ENCODE measurements at places on chromosomes 12 and 14. TPM values are rescaled to one million over a fixed set of nuclear protein-coding genes. Genes with fewer than 3 reads are reported as not detected.

DNA sequence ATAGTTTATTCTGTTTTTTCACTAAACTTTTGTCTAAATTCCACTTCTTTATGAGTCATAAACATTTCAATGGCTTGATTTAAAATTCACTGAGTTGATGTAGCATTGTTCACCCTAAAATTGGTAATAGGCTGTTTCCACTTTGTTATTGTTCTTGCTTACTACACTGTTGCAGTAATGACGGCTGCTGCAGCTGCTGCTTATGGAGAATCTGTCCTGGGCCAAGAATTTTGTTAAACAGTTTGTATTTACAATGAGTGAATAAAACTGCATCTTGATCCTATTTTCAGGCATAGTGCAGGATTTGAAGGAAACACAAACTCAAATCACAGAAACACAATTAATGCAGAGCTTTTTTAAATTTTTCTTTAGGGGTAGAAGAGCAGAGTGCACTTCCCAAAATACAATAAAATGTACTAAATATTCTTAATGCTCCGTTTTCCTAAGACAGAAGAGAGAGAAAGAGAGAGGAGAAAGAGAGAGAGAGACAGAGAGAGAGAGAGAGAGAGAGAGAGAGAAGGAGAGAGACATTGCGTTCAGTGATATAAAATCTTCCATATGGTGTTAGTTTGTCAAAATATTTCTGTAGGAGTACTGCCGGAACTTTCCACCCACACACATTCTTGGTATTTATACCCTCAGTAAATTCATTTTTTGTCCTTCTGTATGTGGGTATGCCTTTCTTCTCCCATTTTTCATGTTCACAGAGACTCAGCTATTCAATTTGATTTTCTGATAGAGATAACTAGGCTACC is 266.4 kb downstream of the LRFN5 start:
- no peak for ATAC-seq

DNA sequence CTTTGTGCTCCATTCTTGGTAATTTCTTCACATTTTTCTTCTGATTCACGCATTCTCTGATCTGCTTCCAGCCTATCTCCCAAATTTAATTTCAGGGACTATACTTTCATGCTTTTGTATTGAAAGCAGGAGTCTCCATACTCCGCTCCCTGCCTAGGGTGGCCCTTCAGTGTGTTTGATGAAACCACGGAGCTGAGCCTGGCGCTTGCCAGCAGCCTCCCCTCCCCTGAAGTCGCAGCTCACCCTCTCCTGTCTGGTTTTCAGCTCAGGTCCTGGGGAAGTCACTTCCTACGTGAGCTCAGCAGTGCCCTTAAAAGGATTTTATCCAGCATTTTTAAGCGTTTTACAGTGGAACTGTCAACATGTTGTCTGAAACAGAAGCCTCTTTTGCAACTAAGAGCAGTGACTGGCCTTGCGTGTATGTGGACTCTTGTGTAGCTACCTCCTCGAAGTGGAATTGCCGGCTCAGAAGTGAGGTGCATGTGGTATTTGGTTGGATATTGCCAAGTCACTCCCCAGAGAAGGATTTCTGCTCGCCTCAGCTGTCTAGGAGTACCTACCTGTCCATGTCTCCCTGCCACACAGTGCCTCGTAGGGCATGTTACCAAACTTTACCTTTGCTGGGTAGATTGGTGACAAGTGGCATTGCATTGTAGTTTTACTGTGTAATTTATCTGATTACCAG is 78.5 kb downstream of the TESC start:
- no peak for ATAC-seq

GRCh38 chr12:39627914-39628313 is 8.3 kb upstream of the ABCD2 start:
- ATAC-seq, result no peak

DNA sequence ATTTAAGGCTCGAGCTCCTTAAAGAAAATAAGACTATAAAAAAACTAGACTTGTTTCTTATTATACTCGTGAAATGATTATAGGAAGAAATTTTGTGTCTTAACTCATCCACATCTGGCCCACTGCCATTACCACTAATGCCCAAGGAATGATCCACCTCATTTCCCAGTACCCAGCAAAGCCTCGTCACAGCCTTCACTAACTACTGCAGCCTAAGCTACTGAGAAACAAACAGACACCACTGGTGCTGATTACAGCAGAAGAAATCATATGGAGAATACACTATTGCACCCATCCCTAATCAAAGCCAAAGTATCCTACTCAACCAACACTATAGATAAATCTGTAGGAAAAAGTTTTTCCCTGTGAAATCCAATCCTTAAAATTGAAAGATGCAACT is 205.3 kb upstream of the NAV3 start:
- no peak for ATAC-seq

GRCh38 chr12:111842556-111843396 is 748 bp downstream of the MAPKAPK5 start:
- peak; percentile 7 for ATAC-seq

DNA sequence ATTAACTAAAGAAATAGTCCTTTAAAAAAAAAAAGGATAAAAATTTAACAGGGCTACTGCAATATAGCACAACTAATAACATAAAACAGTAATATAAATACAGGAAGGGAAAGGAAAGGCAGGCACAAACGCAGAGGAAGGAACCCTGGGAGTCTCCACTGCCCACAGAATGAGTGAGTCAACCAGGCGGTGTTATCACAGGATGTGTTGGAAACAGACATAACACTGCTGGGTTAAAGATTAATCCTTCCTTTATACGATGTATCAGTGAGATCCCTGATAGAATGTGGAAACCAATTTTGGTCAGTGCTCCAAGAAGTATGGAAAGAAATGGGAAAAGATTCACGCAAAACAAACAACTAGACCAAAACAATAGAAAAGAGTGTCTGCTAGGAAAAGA is 47.9 kb downstream of the FGD6 start:
- ATAC-seq, result no peak

GRCh38 chr12:92769124-92769901 is 66.5 kb downstream of the PLEKHG7 start:
- peak; percentile 50 for ATAC-seq

GRCh38 chr12:46164186-46164761 is 104.6 kb downstream of the SLC38A1 start:
- no peak for ATAC-seq

DNA sequence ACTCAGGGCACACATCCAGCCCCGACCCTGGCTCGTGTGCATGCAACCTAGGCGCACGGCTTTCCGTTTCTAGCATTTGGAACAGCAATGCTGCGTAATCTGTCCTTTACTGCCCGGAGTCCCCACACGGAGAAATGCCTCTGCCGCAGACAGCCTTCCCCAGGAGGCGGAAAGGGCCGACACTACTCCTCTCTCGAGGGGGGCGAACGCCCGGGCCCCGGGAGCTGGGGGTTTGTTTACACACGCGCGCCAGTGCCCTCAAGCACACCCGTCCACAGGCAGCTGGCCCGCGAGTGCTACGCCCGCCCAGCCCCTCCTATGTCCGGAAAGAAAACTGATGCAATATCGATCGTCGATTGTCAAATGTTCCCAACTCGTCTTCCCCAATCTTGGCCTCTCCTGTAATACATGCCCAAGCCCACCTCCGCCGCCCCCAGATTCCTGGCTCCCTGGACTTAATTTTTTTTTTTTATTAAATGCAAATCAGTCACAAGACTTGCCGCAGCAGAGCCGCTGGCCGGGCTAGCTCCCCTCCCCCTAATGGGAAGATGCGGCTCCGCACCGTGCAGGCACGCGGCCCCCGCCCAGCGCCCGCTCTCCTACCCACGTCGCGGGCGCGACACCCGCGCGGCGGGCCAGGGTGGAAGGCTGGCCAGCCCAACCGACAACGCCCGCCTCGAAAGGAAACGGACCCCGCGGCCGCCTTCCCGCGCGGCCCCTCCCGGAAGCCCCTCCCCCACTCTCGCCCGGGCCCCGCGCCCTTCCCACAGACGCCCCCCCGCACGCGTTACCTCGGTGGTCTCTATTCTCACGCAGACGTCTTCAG is 642 bp downstream of the SLC38A2 start:
- peak; percentile 57 for ATAC-seq

DNA sequence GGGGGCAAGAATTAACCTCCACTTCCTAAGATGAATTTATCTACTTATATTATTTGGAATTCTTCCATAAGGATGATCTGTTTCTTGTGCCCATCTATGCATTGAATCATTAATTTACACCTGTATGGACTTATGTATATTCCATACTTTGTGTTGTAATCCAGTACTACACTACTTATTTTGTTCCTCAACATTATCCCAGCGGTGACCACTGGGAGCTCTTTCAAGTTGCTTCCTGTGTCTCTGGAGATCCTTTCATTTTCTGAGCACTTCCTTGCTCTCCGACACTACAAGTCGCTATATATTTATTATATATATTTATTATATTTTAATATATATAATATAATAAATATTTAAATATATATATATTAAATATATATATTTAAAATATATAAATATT is 54.9 kb upstream of the SCN8A start:
- ATAC-seq, result no peak

DNA sequence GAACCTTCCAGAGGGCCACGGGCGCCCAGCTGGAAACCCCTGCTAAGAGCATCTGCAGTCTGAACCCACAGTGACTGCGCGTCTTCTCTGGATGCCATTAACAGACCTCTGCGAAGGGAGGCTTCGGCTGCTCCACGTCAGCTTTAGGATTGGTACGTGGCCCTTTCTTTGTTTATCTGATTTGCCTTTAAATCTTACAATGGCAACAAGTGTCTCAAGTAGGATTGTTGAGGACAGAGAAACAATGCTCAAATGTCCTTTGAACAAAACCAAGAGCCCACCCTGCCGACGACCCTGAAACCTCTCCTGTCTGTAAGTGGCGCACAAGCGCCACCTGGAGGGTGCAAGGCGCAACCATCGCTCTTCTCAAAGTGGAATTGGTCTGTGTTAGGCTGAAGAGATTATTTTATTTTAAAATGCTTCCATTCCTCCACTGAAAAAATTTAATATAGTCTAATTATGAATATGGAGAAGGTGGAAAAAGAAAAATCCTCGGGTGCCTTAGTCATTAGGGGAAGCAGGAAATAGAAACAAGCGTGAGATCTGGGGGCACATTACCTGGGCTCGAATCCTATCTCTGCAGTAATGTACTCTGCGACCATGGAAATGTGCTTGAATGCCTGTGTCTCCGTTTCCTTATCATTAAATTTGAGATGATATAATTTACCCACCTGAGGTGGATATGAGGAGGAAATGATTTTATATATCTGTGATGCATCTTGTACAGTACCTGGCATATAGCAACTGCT is 82.6 kb upstream of the PTPRB start:
- ATAC-seq, result no peak

- no peak for ATAC-seq
Measured at GRCh38 chr12:100201604-100202423, 1.2 kb downstream of the ACTR6 start.

- ATAC-seq, result no peak
Measured at GRCh38 chr14:65231286-65231980, 129.1 kb upstream of the MAX start.

- ATAC-seq, result peak; percentile 51
Measured at GRCh38 chr12:102407776-102408486, 72.4 kb downstream of the IGF1 start.

- ATAC-seq, result no peak
Measured at GRCh38 chr12:113598815-113599406, 127.2 kb upstream of the LHX5 start.

DNA sequence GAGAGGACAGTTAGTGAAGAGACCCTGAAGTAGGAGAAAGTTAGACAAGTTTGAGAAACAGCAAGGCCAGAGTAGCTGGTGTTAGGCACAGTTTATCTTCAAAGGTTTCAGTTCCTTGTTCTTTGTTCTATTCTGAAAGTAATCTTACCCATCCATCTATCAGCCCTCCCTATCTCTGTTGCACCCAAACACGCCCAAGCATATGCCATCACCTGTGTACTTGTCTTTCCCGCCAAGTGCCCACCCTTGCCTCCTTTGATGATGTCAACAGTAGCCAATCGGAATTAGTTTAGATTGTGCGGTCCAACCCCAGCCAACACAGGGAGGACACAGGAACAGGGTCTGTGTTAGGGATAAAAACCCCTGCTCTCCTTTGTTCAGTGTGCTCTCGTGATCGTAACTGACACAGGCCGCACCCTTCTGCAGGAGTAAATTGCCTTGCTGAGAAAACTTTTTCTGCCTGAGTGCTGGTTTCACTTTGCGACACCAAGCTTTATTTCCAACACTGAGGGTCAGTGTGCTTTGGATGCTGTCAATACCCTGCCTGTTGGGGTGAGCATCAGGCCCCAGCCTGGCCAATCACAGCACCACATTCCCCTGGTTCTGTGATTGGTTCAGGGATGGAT is 4.7 kb upstream of the TMEM229B start:
- no peak for ATAC-seq

DNA sequence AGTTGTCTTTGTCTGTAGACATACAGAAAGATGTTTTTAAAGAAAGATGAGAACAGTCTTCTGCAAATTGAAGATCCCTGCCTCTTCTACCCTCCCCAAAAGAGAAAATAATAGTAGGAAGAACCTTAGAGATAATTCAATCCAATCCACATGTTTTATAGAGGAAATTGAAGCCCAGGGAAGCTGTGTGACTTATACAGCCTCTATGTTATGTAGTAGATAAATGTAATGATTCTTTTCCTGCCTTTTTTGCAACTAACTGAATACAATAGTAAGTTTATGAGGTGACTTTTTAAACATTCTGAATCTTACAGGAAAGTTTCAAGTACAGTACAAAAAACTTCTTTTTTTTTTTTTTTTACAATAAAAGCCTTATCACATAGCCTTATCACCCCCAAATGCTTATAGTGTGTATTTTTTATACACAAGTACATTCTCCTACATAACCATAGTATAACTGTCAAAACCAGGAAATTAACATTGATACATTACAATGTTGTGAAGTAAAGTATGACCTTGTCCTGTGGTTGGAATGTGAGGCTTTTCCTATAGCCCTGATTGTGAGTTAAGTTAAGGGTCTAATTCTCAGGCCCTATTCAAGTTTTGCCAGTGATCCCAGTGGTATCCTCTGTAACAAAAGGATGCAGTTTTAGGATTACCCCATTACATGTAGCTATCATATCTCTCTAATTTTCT is 94.4 kb downstream of the FIGNL2 start:
- no peak for ATAC-seq

GRCh38 chr12:68636268-68636667 is 25.6 kb downstream of the RAP1B start:
- ATAC-seq, result no peak

GRCh38 chr12:122860854-122861586 is 25.8 kb downstream of the HIP1R start:
- no peak for ATAC-seq

- ATAC-seq, result no peak
Measured at GRCh38 chr14:76313303-76313702, 62.6 kb upstream of the ESRRB start.

The MON2 gene
- total RNA-seq, result 30.3 TPM

The EIF4B gene
- 521 TPM for total RNA-seq

The TBX3 gene
- total RNA-seq, result 6.9 TPM

The ARHGAP9 gene
- total RNA-seq, result 13.1 TPM

The TOX4 gene
- 39.8 TPM for total RNA-seq

The RPL10L gene
- total RNA-seq, result not detected

The TBX5 gene
- 8.6 TPM for total RNA-seq

The BAZ1A gene
- 23.8 TPM for total RNA-seq

The PYGL gene
- 39.7 TPM for total RNA-seq

The BEGAIN gene
- total RNA-seq, result 3.9 TPM
